ENCODE measurements at places on chromosomes 2 and 18.

DNA sequence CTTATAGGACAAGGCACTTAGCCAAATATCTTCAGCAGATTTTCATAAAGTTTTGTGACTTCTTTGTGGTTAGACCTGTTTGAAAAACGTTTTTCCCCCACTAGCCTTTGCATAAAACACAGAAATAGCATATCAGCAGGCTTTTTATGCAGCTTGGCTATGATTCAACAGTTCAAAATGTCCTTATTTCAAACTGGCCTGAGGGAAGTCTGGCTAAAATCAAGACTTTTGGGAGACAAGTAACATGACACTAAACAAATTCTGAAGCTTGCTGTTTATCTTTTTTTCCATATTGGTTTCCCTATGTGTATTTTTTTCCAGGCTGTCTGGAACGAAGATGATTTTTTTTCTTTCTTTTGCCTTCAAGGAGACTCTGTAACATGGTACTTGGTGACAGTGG lies 95.1 kb upstream of the L3MBTL4 start:
- DNase-seq: no peak

DNA sequence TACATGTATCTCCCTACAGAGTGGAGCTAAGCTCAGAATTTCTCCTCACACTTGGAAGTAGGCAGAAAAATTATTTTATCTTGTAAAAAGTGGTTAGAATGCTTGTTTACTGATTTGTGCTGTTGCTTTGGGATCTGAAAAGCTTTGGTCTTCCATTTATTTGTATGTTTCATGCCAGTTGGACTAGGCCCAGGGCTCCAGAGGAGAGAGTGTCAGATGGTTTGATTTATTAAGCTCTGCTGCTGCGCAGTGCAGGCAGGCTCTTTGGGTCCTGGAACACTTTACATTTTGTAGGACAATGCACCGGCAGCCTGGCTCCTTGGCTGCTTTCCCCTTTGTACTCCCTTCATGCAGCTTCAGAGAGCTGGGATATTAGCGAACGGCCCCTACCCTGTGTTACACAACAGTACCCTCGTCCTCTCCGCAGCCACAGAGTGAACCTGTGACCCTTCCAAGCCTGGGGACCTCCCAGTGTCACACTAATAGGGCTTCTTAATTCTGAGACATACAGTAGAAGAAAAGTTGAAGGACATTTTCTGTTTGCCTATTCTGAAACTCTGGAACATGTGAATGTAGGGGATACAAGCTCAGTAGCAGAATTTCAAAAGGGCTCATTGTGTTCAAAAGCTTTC lies 56.7 kb upstream of the EML6 start:
- no peak for DNase-seq

GRCh38 chr2:214005337-214005736 lies 405.5 kb upstream of the VWC2L start:
- no peak for DNase-seq

DNA sequence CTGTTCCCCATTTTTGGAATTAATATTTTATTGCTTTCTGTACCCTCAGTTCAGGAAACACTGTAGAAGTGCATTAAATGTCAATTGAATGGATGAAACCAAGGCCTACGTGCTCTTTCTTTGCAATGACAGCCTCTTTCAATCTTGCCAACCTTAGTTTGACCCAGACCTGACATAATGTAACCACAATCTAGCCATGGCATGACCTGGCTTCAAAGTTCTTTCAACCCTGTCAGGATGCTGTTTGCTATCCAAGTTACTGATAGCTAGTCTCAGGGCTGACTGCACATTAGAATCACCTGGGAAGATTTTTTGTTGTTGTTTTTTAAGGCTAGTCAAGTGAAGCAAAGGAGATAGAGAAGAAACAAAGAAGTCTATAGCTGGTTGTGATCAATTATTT lies 190.9 kb upstream of the PKDCC start:
- DNase-seq: no peak

DNA sequence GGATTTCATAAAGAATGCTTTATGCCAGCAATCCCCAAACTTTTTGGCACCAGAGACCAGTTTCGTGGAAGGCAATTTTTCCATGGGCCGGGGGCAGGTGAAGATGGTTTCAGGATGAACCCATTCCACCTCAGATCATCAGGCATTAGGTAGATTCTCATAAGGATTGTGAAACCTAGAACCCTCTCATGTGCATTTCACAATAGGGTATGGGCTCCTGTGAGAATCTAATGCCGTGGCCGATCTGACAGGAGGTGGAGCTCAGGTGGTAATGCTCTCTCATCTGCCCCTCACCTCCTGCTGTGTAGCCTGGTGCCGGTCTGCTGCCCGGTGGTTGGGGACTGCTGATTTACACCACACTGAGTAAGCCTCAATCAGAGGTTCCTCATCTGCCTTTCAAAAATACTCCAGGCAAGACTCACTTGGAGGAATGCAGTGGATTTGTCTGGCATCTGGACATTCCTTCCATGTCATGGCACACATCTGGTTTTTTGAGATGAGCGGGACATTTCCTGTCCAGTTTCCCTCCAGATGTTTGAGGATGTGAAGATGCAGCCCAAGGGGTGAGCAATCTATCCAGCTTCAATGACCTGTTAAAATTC lies 185.8 kb downstream of the VAPA start:
- no peak for DNase-seq

DNA sequence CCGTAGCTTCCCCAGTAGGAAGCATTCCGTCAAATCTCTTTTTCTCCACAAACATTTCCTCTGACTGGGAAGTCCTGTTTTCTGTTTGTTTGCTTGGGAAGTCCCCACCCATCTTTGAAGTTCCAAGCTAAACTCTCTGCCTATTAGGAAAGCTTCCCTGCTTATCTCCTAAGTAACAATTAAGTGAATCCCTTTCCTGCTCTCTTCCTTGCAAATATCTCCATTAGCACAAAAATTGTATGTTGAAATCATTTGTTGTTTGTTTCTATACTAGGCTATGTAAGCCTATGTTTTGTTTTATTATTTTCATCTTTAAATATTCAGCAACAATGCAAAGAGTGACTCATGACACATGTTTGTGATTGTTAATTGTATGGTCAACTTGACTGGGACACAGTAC lies 812.6 kb upstream of the LRATD1 start:
- DNase-seq: no peak

- no peak for DNase-seq
Observed at GRCh38 chr18:5285326-5285725, 10.2 kb downstream of the ZBTB14 start.

DNA sequence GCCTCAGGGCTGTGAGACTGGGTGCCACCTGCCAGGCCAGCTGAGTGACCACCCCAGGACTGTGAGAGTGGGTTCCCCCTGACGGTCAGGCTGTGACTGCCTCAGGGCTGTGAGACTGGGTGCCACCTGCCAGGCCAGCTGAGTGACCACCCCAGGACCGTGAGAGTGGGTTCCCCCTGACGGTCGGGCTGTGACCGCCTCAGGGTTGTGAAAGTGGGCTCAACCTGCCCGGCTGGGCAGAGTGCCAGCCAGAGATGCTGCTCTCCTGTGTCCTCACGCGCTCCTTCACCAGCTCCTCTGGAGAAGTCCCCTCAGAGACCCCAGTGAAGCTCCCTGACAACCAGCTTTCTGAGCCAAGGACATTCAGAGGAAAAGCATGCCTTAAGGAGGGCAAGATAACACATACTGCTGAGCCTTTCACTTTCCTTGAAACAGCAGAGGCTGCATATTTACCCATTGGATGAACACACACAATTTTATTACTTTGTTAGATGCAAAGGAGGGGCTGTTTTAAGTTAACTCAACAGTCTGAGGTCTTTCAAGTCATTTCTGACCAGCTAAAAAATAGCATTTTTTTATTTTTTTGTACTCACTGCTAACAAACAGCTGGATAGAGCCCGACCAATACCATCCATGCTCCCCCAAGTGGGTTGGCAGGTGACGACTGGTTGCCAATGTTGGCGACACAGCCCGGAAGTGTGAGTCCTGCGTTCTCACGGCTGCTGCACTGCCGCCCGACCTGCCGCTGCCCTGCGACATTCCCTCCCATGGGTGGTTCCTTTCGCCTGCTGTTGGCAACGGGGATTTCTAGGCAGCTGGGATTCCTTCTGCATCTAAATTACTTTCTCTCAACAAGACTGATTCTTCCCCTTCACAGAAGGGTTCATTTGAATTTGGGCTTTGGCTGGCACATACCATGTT lies 70.7 kb downstream of the NDUFA10 start:
- no peak for DNase-seq

- no peak for DNase-seq
Observed at GRCh38 chr2:137228566-137228965, 463.2 kb downstream of the THSD7B start.

DNA sequence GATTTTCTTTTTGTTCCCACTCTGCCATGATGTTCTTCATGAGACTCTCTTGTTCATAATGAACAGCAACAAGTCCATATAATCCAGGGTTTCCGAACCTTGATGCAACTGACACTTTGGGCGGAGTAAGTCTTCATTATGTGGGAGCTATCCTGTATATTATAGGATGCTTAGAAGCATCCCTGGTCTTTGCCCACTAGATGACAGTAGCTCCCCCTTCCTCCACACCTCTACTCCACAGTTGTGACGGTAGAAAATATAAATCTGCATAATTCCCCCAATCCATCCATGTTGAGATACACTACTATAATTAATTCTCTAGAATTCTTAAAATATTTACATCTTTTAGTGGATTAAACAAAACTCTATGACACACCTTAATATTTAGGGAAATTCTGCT lies 482.2 kb upstream of the CELF4 start:
- no peak for DNase-seq

DNA sequence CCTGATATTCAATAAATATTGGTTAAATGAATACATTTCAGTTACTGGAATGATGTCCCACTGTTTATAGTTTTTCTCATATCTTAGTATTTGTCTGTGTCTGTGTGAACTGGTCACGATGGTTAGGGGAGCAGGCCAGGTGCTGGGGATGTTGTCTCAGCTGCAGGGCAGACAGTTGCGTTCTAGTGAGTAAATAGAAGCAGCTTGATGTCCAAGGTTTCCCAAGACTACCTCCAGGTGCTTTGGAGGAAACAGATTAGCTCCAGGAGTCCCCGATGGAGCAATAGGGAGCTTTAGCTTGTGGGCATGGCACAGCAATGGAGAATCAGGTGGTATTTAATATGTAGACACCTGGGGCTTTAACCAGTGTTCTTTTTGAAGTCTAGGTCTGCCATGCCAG lies 75.5 kb downstream of the GULP1 start:
- no peak for DNase-seq

DNA sequence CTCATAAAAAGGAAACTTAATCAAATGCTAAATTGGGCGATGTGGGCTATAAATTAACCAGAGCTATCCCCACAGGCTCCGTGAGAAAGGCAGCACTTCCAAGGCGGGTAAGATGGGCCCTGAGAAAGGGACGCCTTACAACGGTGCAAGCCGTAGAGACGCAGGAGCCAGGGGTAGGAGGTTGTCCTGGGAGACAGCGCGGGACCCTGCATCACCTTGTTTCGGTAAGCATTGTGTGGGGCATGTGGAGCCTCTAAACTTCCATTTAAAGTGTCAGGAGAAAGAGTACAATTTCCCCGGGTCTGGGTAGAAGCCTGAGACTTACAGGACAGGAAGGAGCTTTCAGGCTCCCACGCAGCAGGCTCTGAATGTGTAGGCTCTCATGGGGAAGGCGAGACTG lies 1.2 kb upstream of the PER2 start:
- DNase-seq: peak; percentile 14

DNA sequence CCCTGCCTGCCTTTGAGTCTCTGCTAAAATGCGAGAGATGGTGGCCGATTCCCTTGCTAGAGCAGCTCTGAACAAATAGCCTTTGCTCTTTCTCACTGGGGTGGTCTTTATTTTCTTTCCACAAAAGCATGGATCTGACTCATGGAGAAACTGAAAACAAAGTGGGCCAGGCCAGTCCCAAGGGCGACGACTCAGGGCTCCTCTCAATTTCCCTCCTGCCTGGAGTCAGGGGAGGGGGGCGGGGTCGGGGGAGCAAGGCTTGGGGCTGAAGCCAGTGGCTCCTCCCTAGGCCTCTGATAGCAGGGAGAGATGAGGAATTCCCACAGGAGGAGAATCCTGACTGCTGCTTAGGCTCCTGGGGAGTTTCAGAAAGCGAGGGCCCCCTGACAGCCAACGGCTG lies 17.1 kb upstream of the IL1R2 start:
- DNase-seq: no peak

GRCh38 chr18:62897153-62897552 lies 181.8 kb downstream of the PHLPP1 start:
- DNase-seq: no peak

DNA sequence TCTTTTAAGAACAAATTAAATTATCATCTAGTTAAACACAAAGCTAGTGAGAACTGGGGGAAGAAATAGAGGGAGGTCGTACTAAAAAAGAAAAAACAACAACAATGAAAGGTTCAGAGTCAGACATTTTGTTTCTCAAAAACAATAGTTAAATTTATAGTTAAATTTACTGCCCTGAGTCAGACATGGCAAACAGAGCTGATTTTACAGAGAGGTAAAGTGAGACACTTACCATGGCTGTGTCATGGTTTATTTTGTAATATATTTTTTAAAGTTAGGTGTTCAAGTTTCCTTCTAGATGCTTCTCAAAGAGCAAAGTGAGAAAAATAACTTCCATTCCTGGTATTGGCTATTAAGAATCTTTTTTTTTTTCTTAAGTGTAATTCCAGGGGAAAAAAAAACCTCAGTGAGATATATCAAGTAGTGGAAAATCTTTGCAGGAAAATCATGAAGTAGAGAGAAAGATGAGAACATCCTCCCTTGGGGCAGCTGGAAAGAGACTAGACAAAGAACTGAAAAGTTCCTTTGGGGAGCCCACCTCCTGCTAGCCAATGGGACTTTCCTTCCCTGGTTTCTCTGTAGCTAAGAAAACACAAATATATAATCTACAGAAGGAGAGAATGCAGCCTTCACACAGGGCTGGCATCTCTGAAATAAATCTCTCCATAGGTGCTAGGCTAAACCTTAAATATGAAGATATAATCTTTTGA lies 12.3 kb downstream of the KLF7 start:
- no peak for DNase-seq

Measured in stimulated activated CD4-positive, alpha-beta T cell treated with anti-CD3 and anti-CD28 coated beads, Interleukin-15, amount 100 ng/mL, for 24 hours (primary cell).